Epithelial cell of alveolus of lung (primary cell): ENCODE measurements at places on chromosomes 5 and 9. TPM values are rescaled to one million over a fixed set of nuclear protein-coding genes. Genes with fewer than 3 reads are reported as not detected.

Gene PCDHAC2
- total RNA-seq = 0.39 TPM in 1 of 2 replicates, not detected in the other

Gene CDKN2B
- 1.2 and 42.5 TPM in 2 replicates for total RNA-seq

Gene CCDC192
- not detected in 2 replicates for total RNA-seq

Gene RLN1
- not detected in 2 replicates for total RNA-seq

Gene CTNNA1
- 234 and 282 TPM in 2 replicates for total RNA-seq

Gene NSMF
- 27.4 and 49.7 TPM in 2 replicates for total RNA-seq

Gene RLN2
- total RNA-seq = not detected in 2 replicates

Gene FRMPD1
- total RNA-seq = not detected in 2 replicates

Gene BTNL3
- total RNA-seq = not detected in 2 replicates

Gene PDGFRB
- 102 and 136 TPM in 2 replicates for total RNA-seq

Gene LRRC26
- total RNA-seq = not detected in 2 replicates

Gene PCDHB4
- total RNA-seq = under 0.01 TPM in 1 of 2 replicates, not detected in the other

Gene TRAF2
- total RNA-seq = 8.5 and 11.9 TPM in 2 replicates

Gene ACTBL2
- total RNA-seq = under 0.01 and 1.2 TPM in 2 replicates

Gene CRHBP
- not detected in 2 replicates for total RNA-seq

Gene TCF7
- 0.32 and 3.2 TPM in 2 replicates for total RNA-seq

Gene NFIL3
- total RNA-seq = 20.8 and 95.3 TPM in 2 replicates

Gene RNF224
- not detected in 2 replicates for total RNA-seq

Gene FAM163B
- total RNA-seq = 2.2 TPM in 1 of 2 replicates, not detected in the other

Gene BAAT
- 0.13 and 0.56 TPM in 2 replicates for total RNA-seq

Gene IL4
- total RNA-seq = not detected in 2 replicates

Gene AK3
- total RNA-seq = 62.7 and 76.0 TPM in 2 replicates

Gene C9orf50
- 0.13 TPM in 1 of 2 replicates, not detected in the other for total RNA-seq

Gene FRMD3
- total RNA-seq = 0.13 and 1.3 TPM in 2 replicates

Gene COL5A1
- 311 and 383 TPM in 2 replicates for total RNA-seq

Gene TUSC1
- total RNA-seq = 11.5 and 16.0 TPM in 2 replicates

Gene COL27A1
- total RNA-seq = 3.2 and 4.6 TPM in 2 replicates

Gene FGF10
- total RNA-seq = 0.13 and 40.6 TPM in 2 replicates

Gene CTNND2
- not detected in 2 replicates for total RNA-seq

Gene CCDC152
- 2.1 and 4.4 TPM in 2 replicates for total RNA-seq

Gene STK10
- 10.8 and 18.7 TPM in 2 replicates for total RNA-seq

Gene NFIB
- total RNA-seq = 20.4 and 25.9 TPM in 2 replicates

Gene WNK2
- total RNA-seq = not detected in 2 replicates

Gene SPARC
- 1,078 and 1,962 TPM in 2 replicates for total RNA-seq

Gene LCN9
- total RNA-seq = not detected in 2 replicates

Gene PHYHD1
- total RNA-seq = 11.9 and 16.9 TPM in 2 replicates

Gene ZBTB26
- 3.4 and 5.0 TPM in 2 replicates for total RNA-seq

Gene KLF9
- 43.1 and 286 TPM in 2 replicates for total RNA-seq

Gene GLRX
- 149 and 174 TPM in 2 replicates for total RNA-seq

Gene SERINC5
- total RNA-seq = 4.7 and 7.1 TPM in 2 replicates

Gene LCP2
- under 0.01 TPM in 1 of 2 replicates, not detected in the other for total RNA-seq

Gene RMRP
- 5,375 and 9,932 TPM in 2 replicates for total RNA-seq

Gene CAVIN4
- 0.65 and 1.9 TPM in 2 replicates for total RNA-seq

Gene PCDHB5
- total RNA-seq = 0.39 and 1.3 TPM in 2 replicates

Gene CER1
- total RNA-seq = not detected in 2 replicates

Gene LHX6
- 0.16 and 1.0 TPM in 2 replicates for total RNA-seq

Gene SLC6A7
- total RNA-seq = under 0.01 TPM in 1 of 2 replicates, not detected in the other

Gene DCTN3
- total RNA-seq = 115 and 177 TPM in 2 replicates

Gene NR2F1
- total RNA-seq = 85.3 and 452 TPM in 2 replicates
